Endothelial cell of umbilical vein (primary cell): ENCODE measurements at places on chromosomes 5 and 9.

DNA sequence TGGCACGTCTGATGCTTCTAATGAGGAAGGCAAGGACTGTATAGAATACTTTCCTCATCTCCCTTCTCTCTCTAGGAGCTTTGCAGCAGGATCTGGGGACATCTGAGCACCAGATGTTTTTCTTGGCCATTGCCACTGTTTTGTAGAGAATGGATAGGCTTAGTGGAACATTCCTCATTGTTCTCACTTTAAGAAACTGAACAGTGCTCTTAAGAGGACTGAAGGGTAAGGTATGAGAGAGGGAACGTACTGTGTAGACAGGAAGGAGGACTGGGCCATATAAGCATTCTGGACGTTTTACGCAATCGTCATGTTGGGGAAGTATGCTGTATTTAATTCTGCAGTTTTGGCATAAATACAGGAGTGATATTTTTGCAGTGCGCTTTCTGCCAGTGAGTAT is 70.6 kb downstream of the SMARCA2 start:
- DNase-seq, result peak; percentile 84

DNA sequence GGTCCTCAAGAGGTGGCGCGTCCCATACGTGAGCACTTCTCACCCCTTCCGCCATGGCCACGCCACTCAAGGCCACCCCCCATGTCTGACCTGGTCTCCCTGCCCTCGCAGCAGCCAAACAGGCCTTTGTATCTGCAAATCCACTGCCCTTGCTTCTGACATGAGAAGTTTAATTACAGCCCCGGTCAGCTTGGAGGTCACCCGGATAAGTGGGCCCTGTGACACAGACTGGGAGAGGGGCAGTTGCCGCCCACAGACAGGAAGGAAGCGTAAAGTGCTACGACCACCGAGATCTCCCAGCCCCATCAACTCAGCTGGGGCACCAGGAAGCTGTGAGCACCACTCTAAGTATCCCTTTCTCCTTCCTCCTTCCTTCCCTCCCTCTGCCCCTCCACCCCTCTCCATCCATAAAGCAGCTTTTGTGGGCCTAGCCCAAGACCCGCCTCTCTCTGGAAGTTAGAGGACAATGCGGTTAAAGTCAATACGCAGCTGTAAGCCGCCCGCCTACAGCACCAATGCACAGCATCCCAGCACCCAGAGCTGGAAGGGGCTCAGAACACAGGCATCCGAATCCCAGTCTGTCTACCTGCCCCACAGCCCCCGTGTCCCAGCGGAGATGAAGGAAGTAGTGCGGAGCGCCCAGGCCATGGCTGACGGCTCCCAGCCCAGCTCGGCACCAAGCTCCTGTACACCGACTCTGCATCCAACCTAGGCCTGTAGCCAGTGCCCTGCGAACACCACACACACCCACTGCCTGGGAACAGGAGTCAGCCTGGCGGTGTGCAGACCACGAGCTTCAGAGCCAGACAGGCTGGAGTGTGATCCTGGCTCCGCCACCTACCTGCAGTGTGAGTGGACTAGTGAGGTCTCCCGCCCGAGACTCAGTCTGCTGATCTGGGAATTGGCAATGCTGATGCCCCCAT is 44.8 kb upstream of the RNF130 start:
- DNase-seq, result no peak

- no peak for DNase-seq
Measured at GRCh38 chr5:148968311-148968710, 94.6 kb downstream of the SH3TC2 start.

GRCh38 chr9:95777136-95777535 is 98.4 kb upstream of the ERCC6L2 start:
- DNase-seq, result no peak

GRCh38 chr9:134957165-134957944 is 39.6 kb upstream of the FCN1 start:
- DNase-seq, result no peak

DNA sequence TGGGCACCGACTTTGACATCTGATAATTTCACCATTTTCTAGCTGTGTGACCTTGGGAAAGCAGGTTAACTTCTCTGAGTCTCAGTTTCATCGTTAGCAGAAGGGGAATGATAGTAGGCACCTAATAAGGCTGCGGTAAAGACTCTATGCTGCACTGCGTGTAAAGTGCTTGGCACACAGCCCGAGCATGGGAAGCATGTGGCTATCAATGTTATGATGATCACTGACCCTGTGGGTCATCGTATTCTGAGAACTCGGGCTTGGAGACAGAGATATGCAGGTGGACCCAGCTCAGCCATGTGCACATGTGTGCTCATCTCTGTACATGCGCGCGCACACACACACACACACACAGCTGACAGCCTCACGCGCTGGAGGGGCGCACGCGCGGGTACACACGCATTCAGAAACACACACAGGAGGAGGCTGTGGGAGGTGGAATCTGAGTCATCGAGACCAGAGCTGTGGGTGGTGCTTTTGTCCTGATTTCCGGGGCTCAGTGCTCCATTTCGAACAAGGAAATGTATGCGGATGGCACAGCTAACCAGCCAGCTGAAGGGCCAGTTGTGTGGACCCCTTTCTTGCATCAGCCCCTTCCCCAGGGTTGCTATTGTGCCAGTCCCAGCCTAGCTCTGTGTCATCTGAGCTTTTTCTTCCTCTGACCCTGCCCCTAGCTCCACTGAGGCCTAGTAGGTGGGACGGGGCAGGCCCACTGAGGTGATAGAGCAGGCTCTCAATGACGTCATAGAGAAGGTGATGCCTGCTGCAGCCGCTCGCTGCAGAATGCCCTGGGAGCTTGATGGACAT is 11.1 kb upstream of the ARAP3 start:
- DNase-seq, result no peak

DNA sequence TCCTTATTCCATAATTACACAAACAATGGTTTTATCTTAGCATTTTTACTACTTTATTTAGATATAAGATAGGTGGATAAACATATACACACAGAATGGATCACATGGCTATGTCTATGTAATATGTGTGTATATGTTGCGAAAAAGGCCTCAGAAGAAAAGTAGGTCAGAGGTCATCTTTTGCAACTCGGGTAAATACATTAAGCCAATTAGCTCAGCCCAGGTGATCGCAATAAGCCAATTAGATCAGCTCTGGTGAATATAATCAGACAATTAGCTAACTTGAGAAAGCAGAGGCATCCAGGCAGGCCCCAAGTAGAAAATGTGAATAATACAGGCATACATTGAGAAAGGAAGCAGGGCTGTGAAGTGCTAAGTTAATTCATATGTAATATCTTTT is 24.3 kb downstream of the SLCO4C1 start:
- DNase-seq, result no peak

GRCh38 chr5:135964670-135965320 is 10.0 kb upstream of the LECT2 start:
- DNase-seq, result no peak

- no peak for DNase-seq
Measured at GRCh38 chr5:34001241-34001841, 6.5 kb downstream of the AMACR start.

DNA sequence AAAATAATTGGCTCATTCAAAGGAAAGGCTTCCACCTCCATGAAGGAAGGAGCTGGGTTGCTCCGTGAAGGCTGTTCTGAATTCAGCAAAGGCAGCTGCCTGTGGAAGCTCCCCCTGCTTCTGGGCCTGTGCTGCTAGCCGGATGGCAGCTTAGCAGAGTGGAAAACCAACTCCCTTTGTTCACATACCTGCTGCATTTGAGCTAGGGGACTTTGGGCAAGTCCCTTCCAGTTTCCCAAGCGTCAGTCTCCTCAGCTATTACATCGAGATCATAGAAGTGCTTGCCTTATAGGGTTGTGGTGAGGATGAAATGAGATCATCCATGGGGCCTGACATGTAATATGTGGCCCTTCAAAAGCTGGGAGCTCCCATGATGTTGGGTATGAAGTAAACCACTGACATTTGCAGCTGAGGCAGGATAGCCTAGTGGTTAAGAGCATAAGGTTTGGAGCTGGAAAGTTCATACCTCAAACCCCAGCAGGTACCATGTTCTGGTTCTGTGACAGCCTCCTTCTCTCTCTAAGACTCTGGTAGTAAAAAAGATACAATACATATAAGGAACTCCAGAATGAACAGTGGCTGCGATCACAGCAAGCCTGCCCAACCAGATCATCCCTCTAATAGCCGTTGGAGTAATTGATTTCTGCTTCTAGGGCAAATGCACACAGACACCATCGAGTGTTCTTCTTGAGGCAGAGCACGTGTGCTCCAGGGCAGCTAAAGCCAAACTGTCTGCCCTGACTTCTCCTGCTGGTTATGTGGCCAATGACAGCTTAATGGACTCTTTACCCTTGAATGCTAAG is 11.0 kb upstream of the DENND1A start:
- no peak for DNase-seq

GRCh38 chr9:107636571-107637381 is 147.2 kb upstream of the KLF4 start:
- DNase-seq, result no peak

DNA sequence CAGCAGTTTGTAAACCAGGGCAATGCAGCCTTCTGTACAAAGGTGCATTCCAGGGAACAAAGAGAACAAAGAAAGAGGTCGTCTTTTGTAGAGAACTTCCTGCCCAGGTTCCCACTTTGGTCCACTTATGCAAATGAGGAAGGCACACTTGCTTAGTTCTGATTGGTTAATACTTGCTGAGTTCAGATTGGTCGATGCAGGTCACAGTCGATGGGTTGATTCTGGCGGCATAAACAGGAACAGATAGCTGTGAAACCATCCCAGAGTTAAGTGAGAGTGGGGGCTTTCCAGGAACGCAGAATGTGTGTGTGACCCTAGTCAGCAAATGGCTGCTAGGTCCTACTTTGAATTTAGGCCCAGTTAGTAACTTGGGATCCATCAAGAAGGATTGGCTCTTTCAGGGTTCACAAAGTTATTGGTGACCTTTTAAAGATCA is 1.8 kb upstream of the ADAMTS13 start:
- DNase-seq, result no peak

DNA sequence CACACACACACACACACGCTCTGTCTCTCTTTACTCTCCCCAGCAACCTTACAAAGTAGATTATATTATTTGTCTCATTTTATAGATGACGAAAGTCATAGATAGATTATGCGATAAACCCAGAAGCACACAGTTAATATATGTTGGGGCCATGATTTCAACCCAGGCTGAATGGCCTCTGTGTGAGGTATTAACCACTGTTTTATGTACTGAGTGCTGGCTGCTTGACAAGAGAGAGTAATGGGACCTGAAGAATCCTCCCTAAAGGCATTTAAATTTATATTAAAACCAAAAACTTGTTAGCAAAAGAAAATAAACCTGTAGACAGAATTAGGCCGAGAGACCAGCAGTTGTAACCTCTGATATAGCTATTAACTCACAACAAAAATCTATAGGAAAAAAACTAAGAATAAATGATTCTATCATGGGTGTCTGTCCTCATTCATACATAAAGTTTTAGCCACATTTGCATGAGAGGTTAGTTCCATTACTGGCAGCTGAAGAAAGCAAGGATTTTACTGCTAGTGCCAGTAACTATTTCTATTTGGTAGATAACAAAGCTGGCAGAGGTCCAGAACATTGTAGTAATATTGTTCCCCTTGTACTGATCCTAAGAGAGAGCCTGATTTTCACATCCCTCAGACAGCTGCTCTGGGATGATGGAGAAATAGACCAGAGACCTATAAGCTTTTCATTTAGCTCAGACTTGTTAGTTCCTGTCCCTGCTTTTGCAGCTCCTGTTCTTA is 250.9 kb downstream of the ADGRV1 start:
- DNase-seq, result peak; percentile 27

GRCh38 chr9:35273591-35273990 is 111.8 kb downstream of the UNC13B start:
- no peak for DNase-seq

DNA sequence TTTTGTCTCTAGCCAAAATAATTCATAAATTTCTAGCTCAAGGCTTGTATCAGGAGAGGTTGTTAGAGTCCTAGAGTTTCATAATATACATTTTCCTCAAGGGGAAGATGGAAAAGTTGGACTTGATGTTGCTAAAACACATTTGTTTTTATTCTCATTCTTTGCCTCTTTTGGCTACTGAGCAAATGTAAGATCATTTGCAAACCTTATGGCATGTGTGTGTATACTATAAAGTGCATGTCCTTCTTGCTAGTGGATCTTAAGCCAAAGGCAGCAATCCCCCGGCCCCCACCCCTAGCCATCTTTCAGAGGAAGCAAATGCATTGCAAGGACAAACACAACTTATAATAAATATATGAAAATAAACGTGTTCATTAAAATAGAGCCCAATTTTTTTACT is 43.0 kb downstream of the ADAMTSL1 start:
- no peak for DNase-seq

GRCh38 chr5:3564827-3565518 is 30.7 kb upstream of the IRX1 start:
- DNase-seq, result no peak

DNA sequence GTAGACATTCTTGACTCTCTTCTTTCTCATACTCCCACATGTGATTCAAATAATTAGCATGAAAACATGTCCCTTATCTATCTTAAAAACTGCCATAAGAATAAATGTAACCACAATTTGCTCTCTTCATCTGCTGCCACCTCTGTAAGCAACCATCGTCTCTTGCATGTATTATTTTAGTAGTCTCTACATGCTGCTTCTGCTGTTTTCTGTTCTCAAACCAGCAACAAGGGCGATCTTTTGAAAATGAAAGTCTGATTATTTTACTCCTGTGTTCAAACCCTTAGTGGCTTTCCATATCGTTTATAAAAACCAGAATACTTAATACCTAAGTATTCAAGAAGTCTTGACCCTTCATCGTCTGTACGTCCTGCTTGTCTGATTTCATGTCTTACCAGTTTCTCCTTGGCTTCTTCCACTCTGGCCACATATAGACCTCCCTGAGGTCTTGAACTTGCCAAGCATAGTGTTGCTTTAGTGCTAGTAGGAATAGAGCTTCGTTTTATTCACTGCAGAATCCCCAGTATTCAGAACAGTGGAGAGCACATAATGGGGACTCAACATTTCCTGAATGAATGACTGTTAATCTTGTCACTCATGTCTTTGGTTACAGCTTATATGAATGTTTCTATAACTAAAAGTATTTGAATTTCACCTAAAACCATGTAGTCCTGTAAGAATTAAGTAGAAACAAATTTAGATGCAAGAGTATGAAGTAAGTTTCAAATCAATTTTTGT is 10.6 kb downstream of the CDC42SE2 start:
- no peak for DNase-seq
